Hindlimb muscle (tissue), 1 donor: ENCODE measurements at places on chromosomes 7 and 10. TPM values are rescaled to one million over a fixed set of nuclear protein-coding genes. Genes with fewer than 3 reads are reported as not detected.

NUTM2A gene
- 3.5 TPM for polyA plus RNA-seq

NEBL gene
- polyA plus RNA-seq, result 0.92 TPM

ACTR3C gene
- polyA plus RNA-seq, result 1.3 TPM

TET1 gene
- polyA plus RNA-seq, result 10.8 TPM

CTAGE8 gene
- 1.4 TPM for polyA plus RNA-seq

TMEM176A gene
- 21.5 TPM for polyA plus RNA-seq

C10orf105 gene
- polyA plus RNA-seq, result 0.50 TPM

PLEKHS1 gene
- 0.10 TPM for polyA plus RNA-seq

NME8 gene
- polyA plus RNA-seq, result not detected

UMAD1 gene
- 8.0 TPM for polyA plus RNA-seq

TMEM236 gene
- 0.49 TPM for polyA plus RNA-seq

MOGAT3 gene
- not detected for polyA plus RNA-seq

SLC39A12 gene
- polyA plus RNA-seq, result not detected

PRF1 gene
- 0.74 TPM for polyA plus RNA-seq

C10orf53 gene
- polyA plus RNA-seq, result not detected

PPP1R9A gene
- 28.7 TPM for polyA plus RNA-seq

PMPCB gene
- polyA plus RNA-seq, result 54.3 TPM

TNRC18 gene
- polyA plus RNA-seq, result 63.2 TPM

CYP26C1 gene
- not detected for polyA plus RNA-seq

SFTPA1 gene
- not detected for polyA plus RNA-seq

NDUFB8 gene
- polyA plus RNA-seq, result 118 TPM

PTPN20 gene
- 1.2 TPM for polyA plus RNA-seq

CCDC146 gene
- 7.6 TPM for polyA plus RNA-seq

MIOS gene
- 29.9 TPM for polyA plus RNA-seq

RAPGEF5 gene
- polyA plus RNA-seq, result 14.6 TPM

ZNF22 gene
- 39.4 TPM for polyA plus RNA-seq

GPR158 gene
- not detected for polyA plus RNA-seq

LHFPL3 gene
- not detected for polyA plus RNA-seq

AGMO gene
- 0.18 TPM for polyA plus RNA-seq

FOXP2 gene
- 9.3 TPM for polyA plus RNA-seq
